ENCODE measurements at places on chromosomes 7 and 10.
A peak's percentile ranks its signal among the peaks of the same experiment; 100 is the strongest.

DNA sequence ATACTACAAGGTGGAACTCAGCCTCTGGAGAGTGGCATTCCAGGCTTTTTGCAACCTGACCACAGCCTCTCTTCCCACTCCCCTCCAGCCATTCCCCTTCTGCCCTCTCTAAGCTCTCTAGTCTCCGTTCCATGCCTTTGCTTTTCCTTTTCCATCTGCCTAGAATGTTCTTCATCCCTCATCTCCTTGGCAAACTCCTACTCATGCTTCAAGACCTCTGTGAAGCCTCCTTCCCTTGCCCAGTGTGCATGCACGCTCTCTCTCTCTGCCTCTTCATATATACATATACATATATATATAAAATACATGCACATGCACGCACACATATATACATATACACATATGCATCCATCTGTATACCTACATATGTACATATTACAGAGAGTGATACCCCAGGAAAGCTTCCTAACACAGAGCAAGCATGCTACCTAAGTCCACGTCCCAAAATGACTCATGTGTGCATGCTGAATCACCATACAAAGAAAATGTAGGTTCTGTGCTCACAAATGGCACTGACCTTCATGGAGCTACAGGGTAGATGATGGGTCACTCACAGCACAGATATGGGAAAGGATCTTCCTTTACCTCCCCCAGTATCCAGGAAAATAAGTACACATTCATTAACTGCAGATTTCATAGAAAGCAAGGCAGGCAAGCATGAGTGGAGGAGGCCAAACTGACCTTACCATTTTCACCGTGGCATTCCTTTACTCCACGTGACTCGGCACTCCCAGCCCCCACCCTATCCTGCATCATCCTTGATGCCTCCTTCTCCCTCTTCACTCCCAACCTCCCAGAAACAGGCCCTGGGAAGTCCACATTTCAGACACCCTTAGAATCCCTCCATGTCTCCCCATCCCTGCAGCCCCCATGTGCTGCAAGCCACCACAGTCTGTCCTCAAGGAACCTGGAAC lies 238.4 kb upstream of the ZMIZ1 start:
- DNase-seq, result no peak

GRCh38 chr7:40850017-40850416 lies 715.2 kb downstream of the SUGCT start:
- no peak for DNase-seq

GRCh38 chr7:55019191-55019690 lies 424 bp downstream of the EGFR start:
- no peak for DNase-seq

- no peak for DNase-seq
These were observed 447.3 kb upstream of the GHITM start for GRCh38 chr10:83691791-83692596.

DNA sequence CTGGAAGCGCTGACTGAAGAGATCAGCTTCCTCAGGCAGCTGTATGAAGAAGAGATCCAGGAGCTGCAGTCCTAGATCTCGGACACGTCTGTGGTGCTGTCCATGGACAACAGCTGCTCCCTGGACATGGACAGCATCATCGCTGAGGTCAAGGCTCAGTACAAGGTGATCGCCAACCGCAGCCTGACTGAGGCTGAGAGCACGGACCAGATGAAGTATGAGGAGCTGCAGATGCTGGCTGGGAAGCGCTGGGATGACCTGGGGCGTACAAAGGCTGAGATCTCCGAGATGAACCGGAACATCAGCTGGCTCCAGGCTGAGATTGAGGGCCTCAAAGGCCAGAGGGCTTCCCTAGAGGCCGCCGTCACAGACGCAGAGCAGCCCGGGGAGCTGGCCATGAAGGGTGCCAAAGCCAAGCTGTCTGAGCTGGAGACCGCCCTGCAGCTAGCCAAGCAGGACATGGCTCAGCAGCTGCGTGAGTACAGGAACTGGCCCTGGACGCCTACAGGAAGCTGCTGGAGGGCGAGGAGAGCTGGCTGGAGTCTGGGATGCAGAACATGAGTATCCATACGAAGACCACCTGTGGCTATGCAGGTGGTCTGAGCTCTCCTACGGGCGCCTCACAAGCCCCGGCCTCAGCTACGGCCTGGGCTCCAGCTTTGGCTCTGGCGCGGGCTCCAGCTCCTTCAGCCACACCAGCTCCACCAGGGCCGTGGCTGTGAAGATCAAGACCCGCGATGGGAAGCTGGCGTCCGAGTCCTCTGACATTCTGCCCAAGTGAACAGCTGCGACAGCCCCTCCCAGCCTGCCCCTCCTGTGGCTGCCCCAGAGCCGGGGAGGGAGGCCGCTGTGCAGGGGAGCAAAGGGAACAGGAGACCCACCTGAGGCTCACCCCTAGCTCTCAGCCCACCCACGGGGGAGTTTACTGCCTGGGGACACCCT lies 24.9 kb upstream of the AMPH start:
- no peak for DNase-seq

GRCh38 chr7:45610019-45610418 lies 35.9 kb downstream of the ADCY1 start:
- no peak for DNase-seq

DNA sequence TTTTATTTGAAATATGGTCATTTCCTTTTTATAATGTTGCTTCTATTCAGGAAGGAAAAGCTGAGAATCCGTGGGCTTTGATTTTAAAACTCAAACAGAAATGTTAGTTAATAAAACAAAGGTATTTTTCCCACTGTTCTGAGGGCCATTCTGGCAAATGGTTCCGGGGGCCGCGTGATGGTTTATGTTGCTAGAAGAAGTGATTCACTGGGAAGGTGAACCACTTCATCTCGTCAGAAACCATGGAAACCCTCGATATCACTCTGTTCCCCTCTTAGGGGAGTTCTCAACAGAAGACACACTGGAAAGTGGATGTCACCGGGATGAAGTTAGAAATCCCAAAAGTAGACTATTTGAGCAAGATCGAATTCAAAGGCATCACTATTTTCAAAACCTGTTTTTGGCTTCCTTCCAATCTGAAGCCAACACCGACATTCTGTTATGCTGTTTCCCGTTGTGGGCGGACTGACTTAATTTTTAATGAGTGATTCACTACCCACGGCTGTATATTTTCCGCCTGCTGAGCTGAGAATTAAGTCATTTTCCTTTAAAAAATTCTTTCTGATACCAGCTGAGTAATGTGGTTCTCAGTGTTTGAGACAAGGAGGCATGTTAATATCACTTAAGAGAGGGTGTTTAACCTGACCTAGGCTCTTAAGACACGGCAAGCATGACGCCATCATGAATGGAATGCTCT lies 84.1 kb downstream of the PTPRE start:
- no peak for DNase-seq

DNA sequence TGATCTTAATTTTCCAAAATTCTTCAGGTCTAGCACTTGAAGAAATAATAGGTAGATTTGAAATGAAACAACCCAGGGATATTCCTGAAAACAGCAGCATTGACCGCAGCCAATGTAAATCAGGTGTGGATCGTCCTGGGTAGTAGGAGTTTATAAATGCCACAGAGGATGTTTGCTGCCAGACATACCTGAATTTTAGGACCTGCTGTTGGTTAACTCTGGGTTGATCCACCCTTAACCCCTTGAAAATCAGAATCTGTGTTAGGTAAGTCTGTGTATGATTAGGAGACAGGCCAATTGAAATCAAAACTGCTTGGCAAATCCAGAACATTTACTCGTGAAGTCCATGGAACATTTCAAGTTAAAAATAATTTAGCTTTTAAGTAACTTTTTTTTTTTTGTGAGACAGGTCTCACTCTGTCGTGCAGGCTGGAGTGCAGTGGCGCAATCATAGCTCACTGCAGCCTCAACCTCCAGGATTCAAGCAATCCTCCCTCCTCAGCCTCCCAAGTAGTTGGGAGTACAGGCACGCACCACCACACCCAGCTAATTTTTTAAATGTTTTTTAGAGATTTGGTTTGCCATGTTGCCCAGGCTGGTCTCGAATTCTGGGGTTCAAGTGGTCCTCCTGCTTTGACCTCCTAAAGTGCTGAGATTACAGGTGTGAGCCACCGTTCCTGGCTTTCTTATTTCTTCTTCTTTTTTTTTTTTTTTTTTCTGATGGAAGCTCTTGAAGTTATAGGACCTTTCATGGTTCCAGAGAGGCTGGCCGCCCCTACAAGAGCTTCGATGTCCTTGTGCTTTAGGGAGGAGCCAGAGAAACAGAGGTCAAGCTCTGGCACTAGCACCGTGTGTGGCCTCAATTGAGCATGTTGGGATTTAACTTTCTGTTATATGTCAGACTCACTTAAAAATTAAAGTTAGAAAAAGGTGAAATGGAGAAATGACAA lies 2.0 kb downstream of the POR start:
- DNase-seq, result no peak

DNA sequence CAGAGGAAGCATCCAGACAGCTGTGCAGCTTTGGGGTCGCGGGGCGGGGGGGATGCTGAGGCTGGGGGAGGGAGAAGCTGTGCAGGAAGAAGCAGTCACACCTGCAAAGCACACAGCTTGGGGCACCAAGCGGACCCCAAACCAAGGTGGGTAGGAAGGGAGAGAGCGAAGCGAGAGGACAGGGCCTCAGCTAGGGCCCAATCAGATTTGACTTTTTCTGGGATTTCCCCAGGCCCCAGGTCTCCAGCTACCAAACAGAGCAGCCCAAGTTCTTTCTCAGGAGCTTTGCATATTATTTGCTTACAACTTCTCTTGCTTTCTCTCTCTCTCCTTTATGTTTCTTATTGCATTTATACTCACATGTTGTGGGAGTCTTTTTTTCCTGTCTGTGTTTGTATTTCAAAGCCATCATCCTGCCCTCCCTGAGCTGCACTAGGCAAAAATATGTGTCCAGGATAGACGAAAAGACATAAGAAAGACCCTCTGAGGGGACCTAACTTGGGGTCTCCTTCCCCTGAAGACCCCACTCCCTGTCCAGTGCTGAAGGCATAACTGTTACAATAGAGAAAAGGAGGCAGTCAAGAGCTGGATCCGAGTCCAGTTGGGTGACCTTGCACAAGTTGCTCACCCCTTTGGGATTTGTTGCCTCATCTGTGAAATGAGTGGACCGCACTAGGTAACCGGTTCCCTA lies 50.6 kb upstream of the SMNDC1 start:
- DNase-seq, result no peak

GRCh38 chr7:30351286-30351685 lies 66.9 kb downstream of the ZNRF2 start:
- peak; percentile 61 for DNase-seq

DNA sequence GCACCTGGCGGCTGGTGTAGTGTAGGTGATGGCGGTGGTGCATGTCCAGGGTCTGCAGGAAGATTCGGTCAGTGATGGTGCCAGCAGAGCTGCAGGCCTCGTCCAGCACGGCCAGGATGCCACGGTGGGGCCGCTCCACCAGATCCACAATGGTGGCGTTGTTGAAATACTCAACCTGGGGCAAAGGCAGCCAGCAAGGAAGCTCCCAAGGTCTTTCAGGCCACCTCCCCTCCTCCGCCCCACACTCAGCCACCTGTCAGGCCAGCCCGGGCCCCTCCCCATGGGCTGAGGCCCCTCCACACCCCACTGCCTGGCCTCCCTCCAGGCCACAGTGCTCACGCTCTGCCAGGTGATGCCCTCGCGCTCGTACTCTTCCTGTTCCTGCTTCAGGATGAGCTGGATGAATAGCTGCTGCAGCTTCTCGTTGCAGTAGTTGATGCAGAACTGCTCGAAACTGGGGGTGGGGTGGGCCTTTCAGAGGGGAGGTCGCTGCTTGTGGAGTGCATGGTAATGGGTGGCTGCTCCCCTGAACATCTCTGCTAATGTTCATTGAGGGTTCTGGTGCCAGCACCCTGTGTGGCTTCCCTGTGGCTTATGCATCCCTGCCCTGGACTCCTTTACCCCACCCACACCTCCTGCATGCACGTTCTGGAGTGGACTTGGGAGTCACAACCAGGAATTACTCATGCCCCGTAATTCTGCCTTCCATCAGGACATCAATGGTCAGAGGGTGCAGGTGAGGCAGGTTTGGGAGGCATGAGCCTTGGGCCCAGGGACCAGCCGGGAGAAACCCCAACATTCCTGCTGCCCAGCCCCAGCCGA lies 8.9 kb downstream of the MYO1G start:
- DNase-seq, result no peak

- DNase-seq, result peak; percentile 80
These were observed 11.7 kb upstream of the CALML3 start for GRCh38 chr10:5512881-5513612.

DNA sequence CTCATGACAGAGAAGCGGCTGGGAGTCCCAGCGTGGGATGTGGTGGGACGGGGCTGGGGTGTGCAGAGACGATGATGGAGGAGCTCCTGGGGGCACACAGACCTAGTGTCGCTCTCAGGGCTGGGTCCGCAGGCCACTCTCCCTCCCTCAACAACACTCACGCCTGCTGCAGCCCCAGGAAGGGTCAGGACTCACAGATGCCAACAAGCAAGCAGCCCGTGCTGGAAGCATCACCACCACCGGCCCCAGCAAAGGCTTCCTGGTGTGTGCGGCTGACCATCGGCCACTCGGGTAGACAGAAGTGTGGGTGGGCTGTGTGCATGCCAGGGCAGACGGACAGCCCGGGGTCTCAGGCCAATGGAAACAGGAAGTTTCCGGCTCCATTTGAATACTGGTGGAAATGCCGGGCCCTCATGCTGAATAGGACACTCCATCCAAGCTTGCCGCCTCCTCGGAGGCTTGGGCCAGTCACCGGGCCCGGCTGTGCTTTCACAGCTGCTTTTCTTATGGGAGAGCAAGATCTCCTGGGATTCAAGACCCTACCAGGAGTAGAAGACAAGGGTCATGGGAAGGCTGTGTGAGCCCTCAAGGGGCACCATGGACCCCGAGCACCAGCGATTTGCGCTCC lies 178.1 kb downstream of the ELFN1 start:
- DNase-seq, result no peak

GRCh38 chr10:49164559-49165188 lies 23.5 kb downstream of the TMEM273 start:
- peak; percentile 76 for DNase-seq

GRCh38 chr10:11173042-11173441 lies 155.4 kb downstream of the CELF2 start:
- no peak for DNase-seq

DNA sequence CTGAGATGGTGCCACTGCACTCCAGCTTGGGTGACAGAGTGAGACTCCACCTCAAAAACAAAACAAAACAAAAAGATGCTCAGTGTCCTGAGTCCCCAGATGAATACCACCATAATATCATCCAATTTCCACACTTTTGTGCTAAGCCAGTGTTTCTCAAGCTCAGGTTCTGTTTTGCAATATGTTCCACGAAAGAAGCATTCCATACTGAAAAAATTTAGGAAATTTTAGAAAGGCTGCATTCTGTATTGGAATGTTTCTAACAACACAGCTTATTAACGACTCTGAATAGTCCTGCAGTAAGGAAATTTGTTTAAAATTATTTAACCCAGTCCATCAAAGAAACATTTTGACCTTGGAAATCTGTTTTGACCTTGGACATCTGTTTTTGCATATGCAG lies 142.4 kb downstream of the EPC1 start:
- DNase-seq, result no peak

- DNase-seq, result no peak
These were observed 69.1 kb downstream of the INPP5A start for GRCh38 chr10:132606536-132607316.
